ENCODE measurements at places on chromosomes 5 and 9. TPM values are rescaled to one million over a fixed set of nuclear protein-coding genes. Genes with fewer than 3 reads are reported as not detected.

The CNTLN gene
- 8.6 TPM for total RNA-seq

The ORM1 gene
- total RNA-seq, result not detected

The TERT gene
- total RNA-seq, result 0.07 TPM

The UBLCP1 gene
- 11.7 TPM for total RNA-seq

The DNAJC18 gene
- 7.6 TPM for total RNA-seq

The SEC61B gene
- total RNA-seq, result 97.3 TPM

GRCh38 chr9:3848445-3849114 lies 322.8 kb upstream of the RFX3 start:
- no peak for DNase-seq

DNA sequence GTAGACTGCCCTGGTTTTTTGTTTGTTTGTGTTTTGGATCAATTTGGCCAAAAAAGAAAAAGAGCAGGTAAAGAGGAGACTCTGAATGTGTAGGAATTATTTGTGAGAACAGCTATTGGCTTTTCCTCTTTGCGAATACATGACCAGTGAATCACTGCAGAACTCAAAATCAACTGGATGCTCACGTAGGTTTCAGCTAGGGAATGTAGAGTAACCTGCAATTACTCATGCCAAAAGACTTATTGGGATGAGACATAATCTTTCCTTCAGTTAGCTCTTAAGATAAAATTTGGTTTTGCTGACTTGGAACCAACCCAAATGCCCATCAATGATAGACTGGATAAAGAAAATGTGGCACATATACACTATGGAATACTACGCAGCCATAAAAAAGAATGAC lies 348.0 kb downstream of the NPR3 start:
- DNase-seq, result no peak

- no peak for DNase-seq
Measured at GRCh38 chr9:72701510-72701909, 180.1 kb downstream of the TMC1 start.

GRCh38 chr5:16799796-16800195 lies 136.3 kb downstream of the MYO10 start:
- no peak for DNase-seq

- no peak for DNase-seq
Measured at GRCh38 chr5:63128761-63129160, 550.1 kb downstream of the LRRC70 start.

DNA sequence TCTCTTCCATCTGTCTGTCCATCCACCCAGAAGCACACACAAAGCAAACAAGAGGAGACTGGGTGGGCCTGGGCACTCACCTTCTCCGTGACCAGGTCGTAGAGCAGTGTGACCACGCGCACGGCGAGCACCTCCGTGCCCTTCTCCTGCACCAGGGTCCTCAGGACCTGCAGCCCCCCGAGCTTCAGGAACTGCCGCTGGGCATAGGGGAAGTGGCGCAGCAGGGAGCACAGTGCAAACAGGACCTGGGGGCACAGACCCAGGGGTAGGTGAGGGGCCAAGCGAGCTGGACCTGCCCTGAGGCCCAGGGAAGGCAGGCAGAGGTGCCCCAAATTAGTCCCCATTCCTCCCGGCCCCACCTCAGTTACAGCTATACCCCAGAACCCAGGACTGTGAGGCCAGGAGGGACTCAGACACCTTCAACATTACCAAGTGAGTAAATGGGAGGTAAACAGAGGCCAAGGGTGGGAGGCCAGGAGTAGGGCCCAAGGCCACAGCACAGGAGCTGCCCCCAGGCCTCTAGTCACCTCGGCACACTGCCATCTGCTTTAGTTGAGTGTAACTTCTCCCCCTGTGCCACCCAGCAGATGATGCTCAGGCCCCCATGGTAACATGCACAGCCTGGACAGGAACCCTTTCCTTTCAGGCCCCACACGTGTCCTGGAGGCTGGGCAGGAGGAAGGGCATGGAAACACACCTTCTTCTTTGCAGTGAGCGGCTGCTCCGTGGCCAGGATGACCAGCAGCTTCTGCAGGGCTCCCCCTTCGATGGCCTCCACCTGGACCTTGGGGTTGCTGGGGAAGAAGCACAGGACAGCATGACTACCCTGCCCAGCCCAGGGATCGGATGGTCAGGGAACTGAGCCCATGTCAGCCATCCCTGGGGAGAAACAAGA lies 76.2 kb upstream of the LRRTM2 start:
- no peak for DNase-seq

DNA sequence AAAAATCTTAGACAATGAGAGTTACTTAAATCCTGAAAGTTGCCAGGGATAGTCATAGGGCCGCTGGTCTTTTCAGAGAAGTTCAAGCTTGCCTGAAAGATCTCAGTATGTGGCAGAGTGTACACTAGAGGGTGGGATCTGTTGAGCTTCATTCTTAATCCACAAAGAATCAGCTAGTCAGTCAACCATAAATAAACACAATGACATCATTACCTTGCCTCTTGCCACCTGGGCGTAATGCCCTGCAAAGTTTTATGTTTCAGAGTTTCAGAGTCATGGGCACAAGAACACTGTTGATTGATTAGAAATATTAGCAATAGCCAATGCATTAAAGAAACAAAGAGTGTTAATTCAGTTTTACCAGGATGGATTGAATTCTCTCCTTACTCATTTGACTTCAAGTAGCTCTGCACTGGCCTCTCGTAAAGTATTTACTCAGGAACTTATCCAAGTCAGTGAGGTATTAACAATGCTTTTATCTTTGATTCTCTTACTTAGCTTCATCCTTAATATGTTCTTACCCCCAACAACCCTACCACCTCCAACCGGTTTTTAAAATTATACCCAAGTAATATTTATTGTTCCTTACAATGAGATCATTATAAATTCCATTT lies 14.3 kb upstream of the ANXA1 start:
- no peak for DNase-seq
